Lower lobe of right lung (tissue), 2 donors: ENCODE measurements at places on chromosomes 4 and X. TPM values are rescaled to one million over a fixed set of nuclear protein-coding genes. Genes with fewer than 3 reads are reported as not detected.

- DNase-seq, result no peak
- no peaks in the 10 kb centered on the region for H3K4me1 ChIP-seq
- no peaks in the 10 kb centered on the region for H3K36me3 ChIP-seq
- H3K27me3 ChIP-seq, result no peaks in the 10 kb centered on the region
- no peak overlapping the region for H3K4me3 ChIP-seq
- no peak overlapping the region for H3K27ac ChIP-seq
Observed at GRCh38 chr4:104025251-104025650, 305.5 kb upstream of the TACR3 start.

DNA sequence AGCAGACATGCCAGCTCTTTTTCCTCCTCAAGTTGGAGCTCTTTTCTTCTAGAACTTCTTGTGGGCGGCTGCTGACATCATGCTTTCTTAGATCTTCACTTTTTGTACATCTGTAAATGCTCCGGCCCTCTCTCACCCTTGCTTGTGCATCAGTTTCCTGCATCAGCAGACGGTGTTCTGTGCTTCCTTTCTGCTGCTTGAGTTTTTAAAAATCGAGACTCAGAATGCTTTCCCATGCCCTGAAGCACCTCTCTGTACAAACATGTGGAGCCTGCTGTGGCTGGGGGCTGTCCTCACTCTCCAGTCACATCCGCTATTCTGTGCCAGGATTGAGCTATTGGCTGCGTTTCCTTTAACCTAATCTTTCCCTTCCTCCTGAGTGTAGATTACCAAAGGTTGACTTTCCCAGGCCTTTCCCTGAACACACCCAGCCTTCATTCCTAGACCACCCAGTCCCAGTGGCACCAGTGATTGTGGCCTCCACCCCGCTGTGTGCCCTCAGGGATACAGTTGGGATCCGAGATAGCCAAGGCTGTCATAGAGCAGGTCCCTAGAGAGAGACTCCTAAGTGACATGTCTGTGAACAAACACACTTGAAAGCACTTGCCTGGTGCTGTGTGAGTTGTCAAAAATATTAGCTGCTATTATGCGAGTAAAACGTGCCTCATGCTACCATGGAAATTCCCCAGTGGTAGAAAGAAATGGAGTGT, 41.9 kb downstream of the TNIP2 start:
- DNase-seq, result no peak
- no peak overlapping the region for H3K4me3 ChIP-seq
- H3K27me3 ChIP-seq, result no peaks in the 10 kb centered on the region

DNA sequence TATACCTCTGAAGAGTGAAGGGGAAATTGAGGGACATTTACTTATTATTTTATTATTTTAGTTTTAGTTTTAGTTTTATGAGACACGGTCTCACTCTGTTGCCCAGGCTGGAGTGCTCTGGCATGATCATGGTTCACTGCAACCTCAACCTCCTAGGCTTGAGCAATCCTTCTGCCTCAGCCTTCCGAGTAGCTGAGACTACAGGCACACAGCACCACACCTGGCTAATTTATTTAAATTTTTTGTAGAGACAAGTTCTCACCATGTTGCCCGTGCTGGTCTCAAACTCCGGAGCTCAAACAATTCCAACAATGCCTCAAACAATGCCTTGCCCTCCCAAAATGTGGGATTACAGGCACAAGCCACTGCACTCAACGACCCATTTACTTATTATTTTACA, 68.4 kb upstream of the BMP2K start:
- H3K27ac ChIP-seq, result no peak overlapping the region
- H3K36me3 ChIP-seq, result no peaks in the 10 kb centered on the region
- DNase-seq, result no peak
- H3K4me1 ChIP-seq, result no peaks in the 10 kb centered on the region
- H3K4me3 ChIP-seq, result no peak overlapping the region

GRCh38 chr4:1154126-1154522, 18.3 kb downstream of the SPON2 start:
- no peak for DNase-seq
- no peak overlapping the region for H3K4me3 ChIP-seq
- H3K27me3 ChIP-seq, result no peaks in the 10 kb centered on the region

DNA sequence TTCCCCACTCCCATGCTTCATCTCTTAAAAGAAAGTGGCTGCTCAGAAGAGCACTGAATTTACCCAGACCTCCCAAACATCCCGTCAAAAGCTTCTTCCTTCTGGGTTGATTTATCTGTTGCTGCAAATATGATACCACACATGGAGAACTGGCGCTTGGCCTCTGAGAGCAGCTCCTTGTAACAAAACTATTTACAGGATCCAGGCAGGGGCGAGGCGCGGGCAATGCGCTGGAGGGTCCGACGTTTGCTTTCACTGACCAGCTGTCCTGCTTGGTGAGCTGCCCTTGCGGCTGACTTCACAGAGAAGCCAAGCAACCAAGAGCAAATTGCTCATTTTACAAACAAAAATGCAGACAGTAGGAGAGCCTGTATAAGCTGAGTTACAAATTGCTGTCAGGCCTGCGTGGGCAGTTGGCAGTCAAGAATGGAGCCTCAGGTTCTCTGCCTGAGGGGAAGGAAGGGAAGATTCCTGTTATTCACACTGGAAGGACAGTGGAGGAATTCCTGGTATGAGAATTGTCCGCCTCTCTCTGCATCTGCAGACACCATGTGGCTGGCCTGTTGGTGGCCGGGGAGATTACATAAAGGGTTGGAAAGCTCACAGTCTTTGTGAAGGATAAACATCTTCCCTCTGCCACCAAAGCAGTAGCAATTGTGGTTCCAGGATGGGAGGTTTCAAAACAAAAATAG, 192.2 kb upstream of the LEF1 start:
- no peaks in the 10 kb centered on the region for H3K27me3 ChIP-seq
- no peak overlapping the region for H3K4me3 ChIP-seq
- H3K4me1 ChIP-seq, result peaks cover 7% of the 10 kb centered on the region
- H3K36me3 ChIP-seq, result no peaks in the 10 kb centered on the region
- no peak for DNase-seq

DNA sequence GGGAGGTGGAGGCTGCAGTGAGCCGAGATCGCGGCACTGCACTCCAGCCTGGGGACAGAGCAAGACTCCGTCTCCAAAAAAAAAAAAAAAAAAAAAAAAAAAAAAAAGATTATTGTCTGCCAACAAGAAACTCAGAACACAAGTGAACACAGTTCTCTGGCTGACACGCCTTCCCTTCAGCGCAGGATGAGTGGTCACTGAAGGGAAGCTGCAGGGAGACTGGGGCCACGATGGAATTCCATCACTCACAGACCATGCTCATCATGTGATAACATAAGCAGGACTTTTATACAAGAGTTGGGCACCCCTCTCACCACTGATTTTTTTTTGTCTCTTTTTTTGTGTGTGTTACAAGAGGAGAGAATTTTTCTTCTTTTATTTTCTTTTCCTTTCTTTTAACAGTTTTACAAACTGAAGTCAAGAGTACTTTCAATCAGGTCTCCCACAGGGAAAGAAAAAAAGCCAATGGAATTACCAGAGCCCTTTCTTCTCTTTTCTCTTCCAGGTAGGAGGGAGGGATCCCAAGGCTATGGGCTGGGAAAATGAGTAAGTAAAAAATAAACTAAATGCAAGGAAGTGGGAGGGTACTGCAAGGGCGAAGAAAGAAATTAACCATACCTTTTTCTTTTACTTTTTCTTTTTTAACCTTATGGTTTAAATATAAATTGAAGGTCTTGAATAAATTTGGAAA, 435.6 kb downstream of the GPM6A start:
- H3K4me3 ChIP-seq, result no peak overlapping the region
- H3K27me3 ChIP-seq, result no peaks in the 10 kb centered on the region
- no peaks in the 10 kb centered on the region for H3K36me3 ChIP-seq
- H3K27ac ChIP-seq, result no peak overlapping the region
- DNase-seq, result no peak

- H3K4me3 ChIP-seq, result no peak overlapping the region
- peaks cover 10% of the 10 kb centered on the region for H3K4me1 ChIP-seq
- no peak for DNase-seq
- H3K27ac ChIP-seq, result no peak overlapping the region
Observed at GRCh38 chr4:145539671-145540070, 58.0 kb downstream of the SMAD1 start.

- H3K27me3 ChIP-seq, result no peaks in the 10 kb centered on the region
- H3K4me3 ChIP-seq, result no peak overlapping the region
- no peak overlapping the region for H3K27ac ChIP-seq
- H3K4me1 ChIP-seq, result peaks cover 22% of the 10 kb centered on the region
- DNase-seq, result no peak
- H3K36me3 ChIP-seq, result no peaks in the 10 kb centered on the region
Observed at GRCh38 chr4:163562496-163562895, 68.0 kb downstream of the TMA16 start.

- DNase-seq, result no peak
- no peaks in the 10 kb centered on the region for H3K36me3 ChIP-seq
- H3K4me3 ChIP-seq, result no peak overlapping the region
- H3K27ac ChIP-seq, result no peak overlapping the region
- no peaks in the 10 kb centered on the region for H3K27me3 ChIP-seq
Observed at GRCh38 chr4:104942990-104943743, 203.5 kb upstream of the TET2 start.

- no peak for DNase-seq
- H3K4me1 ChIP-seq, result no peaks in the 10 kb centered on the region
- no peak overlapping the region for H3K4me3 ChIP-seq
- H3K36me3 ChIP-seq, result no peaks in the 10 kb centered on the region
Observed at GRCh38 chrX:134746410-134746785, 88.1 kb upstream of the PLAC1 start.

- no peak overlapping the region for H3K4me3 ChIP-seq
- DNase-seq, result peak; percentile 37
- H3K4me1 ChIP-seq, result no peaks in the 10 kb centered on the region
- H3K27me3 ChIP-seq, result no peaks in the 10 kb centered on the region
- H3K27ac ChIP-seq, result no peak overlapping the region
Observed at GRCh38 chr4:7326693-7327340, 107.9 kb downstream of the PSAPL1 start.

DNA sequence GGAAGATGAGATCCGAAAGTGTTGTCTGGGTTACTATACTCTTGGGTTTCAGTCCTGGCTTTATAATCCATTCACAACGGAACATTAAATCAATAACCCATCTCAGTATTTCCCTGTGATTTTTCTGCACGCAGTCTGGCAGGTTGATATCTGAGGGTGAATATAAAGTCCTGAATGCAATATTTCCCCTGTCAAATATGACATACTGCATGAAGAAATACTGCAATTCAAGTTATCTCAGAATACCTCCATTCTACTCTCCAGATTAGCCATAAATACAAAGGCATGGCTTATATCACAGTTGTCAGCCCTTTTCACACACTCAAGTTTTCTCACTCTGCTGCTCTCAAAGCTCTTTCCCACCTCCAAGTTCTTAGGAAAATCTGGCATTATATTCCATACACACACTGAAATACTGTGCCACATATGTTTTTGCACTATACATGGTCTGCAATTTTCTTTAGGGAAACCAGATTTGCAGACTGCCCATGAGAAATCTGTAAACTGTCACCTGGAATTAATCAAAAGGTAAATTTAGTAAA, 64.7 kb downstream of the WDFY3 start:
- H3K27ac ChIP-seq, result no peak overlapping the region
- no peaks in the 10 kb centered on the region for H3K4me1 ChIP-seq
- no peaks in the 10 kb centered on the region for H3K36me3 ChIP-seq
- DNase-seq, result no peak
- no peak overlapping the region for H3K4me3 ChIP-seq

DNA sequence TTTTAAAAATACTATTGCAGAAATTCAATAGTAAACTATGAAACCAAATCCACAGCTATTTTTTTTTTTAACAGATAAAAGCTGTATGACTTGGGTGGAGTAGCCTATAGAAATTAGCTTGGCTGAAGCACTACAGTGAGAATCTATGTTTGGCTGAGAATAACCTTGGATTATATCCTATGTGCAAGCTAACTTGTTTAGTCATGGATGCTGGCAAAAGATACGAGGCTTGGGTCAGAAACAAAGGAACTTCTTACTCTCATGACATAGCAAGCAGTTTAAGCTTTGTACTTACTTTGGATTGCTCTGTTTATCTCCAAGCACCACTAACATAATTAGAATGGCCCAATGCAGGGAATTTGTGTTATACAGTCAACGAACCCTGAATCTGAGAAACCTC, 119.2 kb upstream of the GRID2 start:
- no peak overlapping the region for H3K27ac ChIP-seq
- no peak overlapping the region for H3K4me3 ChIP-seq
- no peaks in the 10 kb centered on the region for H3K27me3 ChIP-seq
- H3K4me1 ChIP-seq, result no peaks in the 10 kb centered on the region
- no peak for DNase-seq
- H3K36me3 ChIP-seq, result no peaks in the 10 kb centered on the region

DNA sequence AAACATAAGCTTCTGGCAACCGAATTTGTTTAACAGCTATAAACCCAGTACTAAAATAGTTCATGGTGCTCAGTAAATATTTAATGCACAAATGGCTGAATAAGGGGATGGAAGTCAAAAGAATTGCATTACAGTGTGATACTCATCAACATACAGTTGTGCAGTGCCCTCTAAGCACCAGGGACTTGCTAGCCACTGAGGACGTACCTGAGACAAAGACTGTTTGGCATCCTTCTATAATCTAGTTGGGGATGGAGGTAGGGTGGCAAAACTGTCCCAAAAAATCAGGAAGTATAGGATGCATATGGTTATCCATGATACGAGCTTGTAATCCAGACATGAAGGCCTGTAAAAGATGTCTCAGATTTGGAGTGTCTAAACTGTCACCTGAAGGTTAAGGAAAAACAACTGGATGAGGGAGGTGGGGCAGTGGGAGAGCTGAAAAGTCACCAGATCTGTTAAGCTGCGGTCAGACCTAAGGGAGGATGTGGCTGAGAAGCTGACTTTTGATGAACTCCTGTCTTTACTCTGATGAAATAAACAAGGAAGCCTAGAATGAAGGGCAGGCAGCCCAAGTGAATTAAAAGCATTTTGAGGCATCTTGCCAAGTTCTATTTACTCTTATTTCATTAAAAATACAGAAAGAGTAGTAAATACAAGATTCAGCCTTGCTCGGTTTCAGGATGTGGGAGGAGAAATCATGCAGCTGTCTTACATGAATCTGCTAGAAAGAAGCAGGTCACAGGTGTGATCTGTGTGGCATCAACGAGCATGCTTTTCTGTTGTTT, 12.0 kb upstream of the CD38 start:
- no peak overlapping the region for H3K27ac ChIP-seq
- no peaks in the 10 kb centered on the region for H3K27me3 ChIP-seq
- no peaks in the 10 kb centered on the region for H3K36me3 ChIP-seq
- no peaks in the 10 kb centered on the region for H3K4me1 ChIP-seq

SPANXD gene
- total RNA-seq, result not detected

BMP3 gene
- total RNA-seq, result 18.2 TPM

SERTM2 gene
- total RNA-seq, result 0.09 TPM

DOK7 gene
- total RNA-seq, result 4.0 TPM

COX7B2 gene
- not detected for total RNA-seq

PTCHD1 gene
- 0.83 TPM for total RNA-seq

CWH43 gene
- total RNA-seq, result 2.3 TPM

NAP1L3 gene
- 0.95 TPM for total RNA-seq

P2RY4 gene
- 0.38 TPM for total RNA-seq

BEX5 gene
- total RNA-seq, result 4.4 TPM

ADH1A gene
- total RNA-seq, result 3.0 TPM

GAGE12F gene
- not detected for total RNA-seq

DNAJB14 gene
- 60.3 TPM for total RNA-seq

RPA4 gene
- total RNA-seq, result 1.5 TPM

HPF1 gene
- total RNA-seq, result 21.2 TPM

GPC3 gene
- total RNA-seq, result 50.2 TPM
